ENCODE measurements at places on chromosomes 16 and 17.

DNA sequence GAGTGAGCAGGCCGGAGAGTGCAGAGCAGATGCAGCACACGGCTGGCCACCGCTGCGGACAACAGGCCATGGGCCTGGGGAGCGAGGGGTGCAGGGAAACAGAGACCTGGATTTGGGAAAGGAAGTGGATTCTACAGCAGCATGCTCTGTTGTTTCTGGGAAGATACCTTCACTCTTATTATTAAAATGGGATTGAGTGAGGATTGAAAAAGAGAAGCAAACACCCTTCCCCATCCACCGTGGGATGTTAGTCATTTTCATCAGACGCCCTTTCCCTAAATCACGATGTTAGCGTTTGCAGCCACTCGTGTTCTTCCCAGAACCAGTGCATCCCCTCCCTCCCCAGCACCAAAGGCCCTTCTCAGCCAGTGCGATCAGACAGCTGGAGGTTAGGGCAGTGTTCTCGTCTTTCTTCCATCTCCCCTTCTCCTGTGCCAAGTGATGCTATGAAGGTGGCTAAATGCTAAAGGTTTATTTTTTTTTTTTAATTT lies 196.5 kb upstream of the CHMP6 start:
- no peak for DNase-seq

GRCh38 chr17:55964191-55964590 lies 189.1 kb upstream of the ANKFN1 start:
- no peak for DNase-seq

DNA sequence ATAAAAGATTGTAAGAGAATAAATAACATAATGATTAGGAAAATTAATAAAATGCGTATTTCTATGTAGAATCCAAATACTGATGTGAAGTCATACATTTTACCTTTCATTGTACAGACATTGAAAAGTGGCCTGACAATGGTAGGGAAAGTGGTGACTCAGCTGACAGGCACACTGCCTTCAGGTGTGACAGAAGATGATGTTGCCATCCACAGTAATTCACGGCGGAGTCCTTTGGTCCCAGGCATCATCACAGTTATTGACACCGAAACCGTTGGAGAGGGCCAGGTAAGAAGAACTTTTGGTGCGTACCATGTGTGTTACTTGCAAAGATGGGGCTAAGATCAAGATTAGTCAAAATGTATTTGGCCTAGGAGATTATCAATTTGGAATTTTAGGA lies 232.8 kb downstream of the BCAS3 start:
- DNase-seq = no peak

- peak; percentile 56 for DNase-seq
These were observed 6.7 kb downstream of the SNN start for GRCh38 chr16:11674818-11675560.

GRCh38 chr17:80978499-80979497 lies 12.8 kb upstream of the CHMP6 start:
- DNase-seq = no peak

GRCh38 chr16:10490141-10490540 lies 90.3 kb downstream of the EMP2 start:
- DNase-seq = no peak

- DNase-seq = no peak
These were observed 1.5 kb downstream of the SLC13A5 start for GRCh38 chr17:6711681-6712057.

All from ACHN (cell line).